ENCODE measurements at places on chromosomes 6 and 20.

DNA sequence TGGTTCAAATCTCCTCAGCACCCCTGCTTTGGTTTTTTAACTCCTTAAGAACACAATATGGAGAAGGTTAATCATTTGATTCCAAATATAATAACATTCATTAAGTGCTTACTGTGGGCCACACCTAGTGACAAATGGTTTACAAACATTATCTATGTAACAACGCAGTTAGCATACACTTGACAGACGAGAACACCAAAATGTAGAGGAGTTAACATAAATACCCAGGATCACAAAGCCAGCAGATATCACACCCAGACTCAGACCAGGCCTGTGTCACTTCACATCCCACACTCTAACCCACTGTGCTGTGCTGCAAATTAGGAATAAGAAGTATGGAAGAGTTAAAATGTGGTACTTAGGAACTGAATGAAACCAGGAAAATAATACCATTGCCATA lies 82.9 kb downstream of the AGPAT4 start:
- DNase-seq: no peak

GRCh38 chr20:45595235-45595634 lies 16.2 kb upstream of the WFDC8 start:
- DNase-seq: no peak

- no peak for DNase-seq
These were observed 311.1 kb upstream of the RNF24 start for GRCh38 chr20:4326195-4327065.

DNA sequence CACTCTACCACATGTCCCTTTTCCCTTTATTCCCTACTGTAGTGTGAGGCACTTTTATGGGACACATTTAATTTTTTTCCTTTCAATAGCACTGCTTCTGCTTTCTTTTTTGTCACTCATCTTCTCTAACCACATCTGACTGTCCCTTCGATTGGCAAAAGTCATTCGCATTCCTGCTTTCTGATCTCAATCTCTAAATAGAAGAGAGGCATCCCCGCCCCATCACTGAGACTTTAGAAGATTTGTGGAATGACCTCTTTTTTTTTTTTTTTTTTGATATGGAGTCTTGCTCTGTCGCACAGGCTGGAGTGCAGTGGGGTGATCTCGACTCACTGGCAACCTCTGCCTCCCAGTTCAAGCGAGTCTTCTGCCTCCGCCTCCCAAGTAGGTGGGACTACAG lies 9.1 kb downstream of the ZNF292 start:
- DNase-seq: no peak

- DNase-seq: no peak
These were observed 96.7 kb downstream of the OGFRL1 start for GRCh38 chr6:71385111-71385822.

- DNase-seq: no peak
These were observed 16.3 kb downstream of the ACSS2 start for GRCh38 chr20:34892671-34893070.

- no peak for DNase-seq
These were observed 12.7 kb upstream of the BAK1 start for GRCh38 chr6:33592595-33593413.

- DNase-seq: no peak
These were observed 9.1 kb downstream of the MC3R start for GRCh38 chr20:56257604-56258003.

GRCh38 chr20:237489-237888 lies 10.4 kb downstream of the DEFB129 start:
- no peak for DNase-seq

DNA sequence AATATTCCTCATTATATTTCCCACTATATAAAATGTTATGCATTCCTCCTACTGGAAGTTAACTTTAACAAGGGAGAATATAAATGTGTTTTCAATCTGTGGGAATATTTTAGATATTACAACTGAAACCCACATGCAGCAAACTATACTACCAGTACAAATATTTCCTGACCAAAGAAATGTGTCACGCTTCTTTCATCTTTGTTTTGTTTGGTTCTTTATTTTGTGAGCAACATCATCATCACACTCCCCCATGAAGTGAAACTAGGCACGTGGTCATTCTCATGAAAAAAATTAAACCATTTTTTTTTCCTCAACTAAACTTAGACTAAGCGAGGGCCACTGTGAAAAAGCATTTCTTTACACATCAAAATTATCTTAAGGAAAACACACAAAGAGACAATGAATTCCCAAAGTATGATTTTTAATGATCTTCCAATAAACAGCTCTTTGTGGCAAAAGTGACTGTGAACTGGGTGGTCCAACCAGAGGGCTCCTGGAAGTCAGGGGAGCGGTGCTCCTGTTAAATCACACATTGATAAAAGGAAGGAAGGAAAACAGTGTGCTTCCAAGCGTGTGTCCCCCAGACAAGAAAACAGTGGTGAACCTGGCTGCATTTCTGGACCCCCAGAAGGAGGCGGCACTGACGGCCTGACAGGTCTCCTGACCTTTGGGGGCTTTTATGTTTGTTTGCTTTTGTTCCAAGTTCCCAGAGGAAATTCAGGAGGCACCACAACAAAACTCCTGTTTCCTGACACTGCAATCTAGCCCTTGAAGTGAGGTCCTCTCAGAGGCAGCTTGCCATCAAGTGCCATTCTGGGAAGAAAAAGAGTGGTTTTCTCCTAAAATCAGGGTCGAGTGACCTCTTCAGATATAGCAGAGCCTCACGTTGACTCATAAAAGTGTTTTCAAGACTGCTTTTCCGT lies 166.8 kb upstream of the FOXQ1 start:
- no peak for DNase-seq

DNA sequence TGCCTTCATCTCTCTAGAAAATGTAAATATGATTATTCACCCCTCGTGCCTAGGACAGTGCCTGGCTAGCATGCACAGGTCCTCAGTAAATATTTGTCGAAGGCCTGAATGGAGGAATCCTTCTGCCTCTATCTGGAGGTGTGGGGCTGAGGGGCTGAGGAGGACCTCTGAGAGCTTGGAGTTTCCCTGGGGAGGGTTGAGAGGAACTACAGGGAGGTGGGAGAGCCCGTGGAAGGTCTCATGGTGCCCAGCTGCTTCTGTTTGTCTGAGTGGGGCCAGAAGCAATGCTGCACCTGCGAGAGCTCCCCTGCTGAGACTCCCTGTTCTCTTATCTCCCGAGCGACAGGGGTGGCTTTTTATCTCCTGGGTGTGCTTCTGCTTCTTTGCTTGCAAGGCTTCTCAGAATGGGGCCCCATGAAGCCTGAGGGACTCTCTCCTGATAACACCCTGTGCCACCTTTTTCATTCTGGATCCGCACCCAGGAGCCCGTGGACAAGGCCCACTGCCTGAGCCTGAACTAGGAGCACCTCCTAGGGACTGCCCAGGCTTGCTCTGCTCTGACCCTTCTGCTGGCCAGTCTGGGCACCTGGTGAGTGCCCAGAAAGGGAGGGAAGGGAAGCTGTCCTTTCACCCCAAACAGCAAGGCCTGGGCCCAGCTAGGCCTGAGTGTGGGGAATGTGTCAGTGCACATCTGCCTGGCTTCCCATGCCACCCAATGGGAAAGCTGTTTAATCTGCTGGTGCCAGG lies 2.4 kb downstream of the SLC29A1 start:
- no peak for DNase-seq

All from dermis blood vessel endothelial cell (primary cell).